ENCODE measurements at places on chromosomes 11 and 22. TPM values are rescaled to one million over a fixed set of nuclear protein-coding genes. Genes with fewer than 3 reads are reported as not detected.

GRCh38 chr22:44525941-44526778, 28.1 kb upstream of the RTL6 start:
- no peak for DNase-seq

DNA sequence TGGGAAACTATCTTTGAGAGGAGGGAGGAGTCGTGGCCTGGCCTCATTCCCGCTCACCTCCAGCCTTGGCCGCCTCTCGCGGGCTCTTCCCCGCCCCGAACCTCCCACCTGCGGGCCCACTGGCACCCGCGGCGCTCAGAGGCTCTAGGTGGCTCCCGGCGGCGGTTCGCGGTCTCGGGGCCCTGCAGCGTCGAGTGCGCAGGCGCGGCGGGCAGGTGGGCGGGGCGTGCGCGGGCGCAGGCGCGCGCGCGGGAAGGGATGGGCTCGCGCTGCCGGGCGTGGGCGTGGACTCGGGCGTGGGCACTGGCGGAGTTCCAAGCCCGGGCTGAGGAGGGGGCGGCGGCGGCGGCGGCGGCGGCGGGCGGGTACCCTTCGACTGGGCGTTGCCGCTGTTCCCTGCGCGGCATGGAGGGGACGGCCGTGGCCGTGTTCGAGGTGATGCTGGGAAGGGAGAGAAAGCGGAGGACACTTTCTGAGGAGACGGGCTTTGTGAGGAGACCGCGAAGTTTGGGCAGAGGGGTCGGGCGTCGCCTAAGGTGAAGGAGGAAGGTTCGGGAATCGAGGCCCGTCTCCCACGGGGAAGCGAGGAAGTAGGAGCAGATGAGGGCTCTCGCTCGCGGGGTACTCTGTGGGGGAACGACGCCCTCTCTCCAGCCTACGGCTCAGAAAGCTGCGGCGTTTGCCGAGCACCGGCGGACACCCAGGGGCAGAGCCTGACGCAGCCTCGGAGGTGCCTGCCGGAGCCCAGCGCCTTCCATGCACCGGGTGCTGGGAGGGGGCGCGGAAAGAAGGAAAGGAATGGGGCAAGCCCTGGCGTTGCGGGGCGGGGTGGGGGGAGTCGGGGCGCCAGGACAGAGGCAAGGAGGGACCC, 15.7 kb upstream of the SPTBN2 start:
- DNase-seq = peak; percentile 80

SYCE3 gene
- total RNA-seq = not detected

DNA sequence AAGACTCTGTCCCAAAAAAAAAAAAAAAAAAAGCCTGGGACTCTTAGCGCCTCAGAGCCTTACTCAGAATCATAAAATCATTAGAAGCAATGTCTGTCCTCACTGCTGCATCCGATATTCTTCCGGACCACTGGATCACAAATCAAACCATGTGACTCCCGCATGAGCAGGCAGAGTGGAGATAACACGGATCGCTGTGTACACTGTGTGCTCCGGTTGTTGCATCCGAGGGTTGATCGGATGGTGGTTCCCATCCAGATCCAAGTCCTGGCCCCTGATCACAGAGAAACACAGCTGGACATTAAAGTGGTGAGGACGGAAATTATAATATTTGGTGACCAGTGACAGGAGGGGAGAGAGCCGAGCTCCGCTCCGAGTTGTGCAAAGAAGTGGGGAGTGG, 9.7 kb upstream of the TXNRD2 start:
- DNase-seq = no peak

GRCh38 chr22:19478901-19479354, at the start of gene UFD1:
UFD1 (minus strand) TSS chr22:19479193; CDS start chr22:19479085, 108 bp downstream.
- DNase-seq = peak; percentile 65

AASDHPPT gene
- 63.6 TPM for total RNA-seq

DDX6 gene
- total RNA-seq = 218 TPM

NRXN2 gene
- total RNA-seq = 8.5 TPM

- DNase-seq = no peak
Measured at GRCh38 chr11:119476666-119477331, 53.8 kb upstream of the THY1 start.

KCNJ11 gene
- 2.3 TPM for total RNA-seq

DNA sequence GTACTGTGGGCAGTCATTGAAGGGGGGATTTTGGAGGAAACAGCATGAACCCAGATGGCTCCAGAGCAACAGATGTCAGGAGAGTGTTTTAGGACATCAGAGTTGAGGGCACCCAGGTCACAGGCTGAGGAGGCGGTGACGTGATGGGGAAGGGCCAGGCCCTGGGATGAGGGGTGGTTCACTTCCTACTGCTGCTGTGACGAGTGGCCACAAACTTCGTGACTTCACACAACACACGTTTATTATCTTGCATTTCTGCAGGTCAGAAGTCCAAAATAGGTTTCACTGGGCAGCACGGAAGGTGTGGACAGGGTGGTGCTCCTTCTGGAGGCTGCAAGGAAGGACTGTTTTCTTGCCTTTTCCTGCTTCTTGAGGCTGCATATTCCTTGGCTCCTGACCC, 77.7 kb upstream of the RAB1B start:
- no peak for DNase-seq

CBX7 gene
- total RNA-seq = 2.3 TPM

DNA sequence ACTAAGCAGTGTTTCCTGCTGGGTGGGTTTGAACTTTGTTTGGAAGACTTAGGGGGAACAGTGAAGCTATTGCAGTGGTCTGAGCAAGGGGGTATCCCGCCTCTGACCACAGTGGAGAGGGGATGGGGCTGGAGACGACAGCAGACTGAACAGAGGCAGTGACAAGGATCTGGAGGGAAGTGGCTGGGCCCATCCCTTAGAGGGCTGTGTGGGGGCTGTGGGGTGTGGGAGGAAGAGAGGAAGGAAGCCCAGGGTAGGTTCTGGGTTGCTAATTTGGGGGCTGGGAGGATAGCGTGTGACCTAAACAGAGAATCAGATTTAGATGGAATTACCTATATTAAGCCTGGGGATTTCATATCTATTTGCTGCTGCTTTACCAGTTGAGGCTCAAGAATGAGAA, 70.7 kb downstream of the BMAL1 start:
- DNase-seq = no peak

DNA sequence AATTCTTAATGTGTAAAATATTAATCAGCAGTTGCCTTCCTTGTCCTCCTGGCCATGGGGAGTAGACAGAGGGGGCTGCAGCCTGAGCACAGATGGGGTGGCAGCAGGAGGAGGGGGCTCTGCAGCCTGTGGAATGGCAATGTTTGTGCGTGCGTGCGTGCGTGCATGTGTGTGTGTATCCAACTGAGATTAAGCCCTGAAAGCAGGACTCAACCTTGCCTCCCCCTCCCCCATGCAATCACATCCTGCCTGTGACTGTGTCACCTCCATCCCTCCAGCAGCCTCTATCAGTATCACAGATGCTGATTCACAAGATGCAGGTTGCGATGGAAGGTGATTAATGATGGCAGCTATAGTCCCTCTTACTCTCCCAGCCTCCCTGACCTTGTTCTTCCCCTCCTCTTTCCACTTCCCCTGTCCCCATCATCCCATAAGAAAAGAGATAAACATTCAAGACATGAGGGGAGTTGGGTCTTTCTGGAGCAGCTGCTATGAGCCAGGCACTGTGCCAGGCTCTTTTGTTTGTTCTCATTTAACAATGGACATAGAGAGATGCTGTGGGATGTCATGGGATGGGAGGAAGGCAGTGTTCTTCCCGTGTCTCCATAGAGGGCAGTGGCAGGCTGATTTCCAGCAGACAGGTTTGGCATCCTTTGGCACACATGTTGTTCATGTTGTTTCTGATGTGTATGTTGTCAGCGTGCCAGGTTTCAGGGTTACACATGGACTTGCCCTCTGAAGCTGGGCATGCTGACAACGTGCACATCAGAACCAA, 43.8 kb upstream of the NECTIN1 start:
- no peak for DNase-seq

DNA sequence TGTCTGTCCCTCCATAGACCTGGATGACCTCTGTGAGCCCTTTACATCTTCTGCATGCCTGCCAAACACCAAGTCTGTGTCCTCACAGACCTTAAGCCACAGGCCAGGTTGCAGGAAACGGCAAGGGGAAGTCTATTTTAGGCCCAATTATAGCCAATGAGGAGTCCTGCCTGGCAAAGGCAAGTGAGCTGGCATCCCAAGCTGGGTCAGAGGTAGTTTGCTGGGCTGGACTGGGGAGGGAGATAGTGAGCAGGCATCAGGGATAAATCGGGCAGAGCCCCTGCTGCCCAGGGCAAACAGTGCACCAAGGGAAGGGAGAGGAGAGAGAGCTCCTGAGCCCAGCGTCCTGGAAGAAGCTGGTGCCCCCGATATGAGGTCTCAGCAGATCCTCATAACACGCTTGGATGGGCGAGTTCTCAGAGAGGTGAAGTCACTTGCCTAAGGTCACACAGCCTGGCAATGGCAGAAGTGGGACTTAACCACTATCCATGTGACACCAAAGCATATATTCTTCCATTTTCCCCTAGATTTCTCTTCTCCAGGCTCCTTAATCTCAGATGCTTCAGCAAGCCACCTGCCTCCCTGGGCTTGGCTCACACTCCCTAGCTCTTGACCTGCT, 3.7 kb upstream of the RELT start:
- DNase-seq = no peak

DNA sequence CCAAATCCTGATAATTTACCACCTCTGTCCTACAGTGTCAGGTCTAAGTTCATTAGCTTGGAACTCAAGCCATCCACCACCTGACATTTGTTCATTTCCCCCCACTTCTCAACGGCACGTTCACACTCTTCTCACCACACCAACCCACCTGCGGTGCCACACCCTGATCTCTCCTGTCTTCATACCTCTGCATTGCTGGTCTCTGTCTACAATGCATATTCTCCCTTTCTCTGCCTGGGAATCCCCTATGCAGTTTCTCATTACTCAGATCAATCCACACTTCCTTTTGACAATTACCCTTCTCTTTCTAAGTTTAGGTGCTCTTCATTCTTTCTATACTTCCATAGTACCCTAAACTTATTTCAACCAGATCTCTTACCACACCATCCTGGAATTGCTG, 20.4 kb upstream of the EMSY start:
- DNase-seq = no peak

- DNase-seq = no peak
Measured at GRCh38 chr22:45136594-45136993, 27.1 kb upstream of the NUP50 start.

- DNase-seq = no peak
Measured at GRCh38 chr22:48594757-48595510, 1232.7 kb downstream of the BRD1 start.

POTEH gene
- not detected for total RNA-seq

MMP3 gene
- total RNA-seq = not detected

DNA sequence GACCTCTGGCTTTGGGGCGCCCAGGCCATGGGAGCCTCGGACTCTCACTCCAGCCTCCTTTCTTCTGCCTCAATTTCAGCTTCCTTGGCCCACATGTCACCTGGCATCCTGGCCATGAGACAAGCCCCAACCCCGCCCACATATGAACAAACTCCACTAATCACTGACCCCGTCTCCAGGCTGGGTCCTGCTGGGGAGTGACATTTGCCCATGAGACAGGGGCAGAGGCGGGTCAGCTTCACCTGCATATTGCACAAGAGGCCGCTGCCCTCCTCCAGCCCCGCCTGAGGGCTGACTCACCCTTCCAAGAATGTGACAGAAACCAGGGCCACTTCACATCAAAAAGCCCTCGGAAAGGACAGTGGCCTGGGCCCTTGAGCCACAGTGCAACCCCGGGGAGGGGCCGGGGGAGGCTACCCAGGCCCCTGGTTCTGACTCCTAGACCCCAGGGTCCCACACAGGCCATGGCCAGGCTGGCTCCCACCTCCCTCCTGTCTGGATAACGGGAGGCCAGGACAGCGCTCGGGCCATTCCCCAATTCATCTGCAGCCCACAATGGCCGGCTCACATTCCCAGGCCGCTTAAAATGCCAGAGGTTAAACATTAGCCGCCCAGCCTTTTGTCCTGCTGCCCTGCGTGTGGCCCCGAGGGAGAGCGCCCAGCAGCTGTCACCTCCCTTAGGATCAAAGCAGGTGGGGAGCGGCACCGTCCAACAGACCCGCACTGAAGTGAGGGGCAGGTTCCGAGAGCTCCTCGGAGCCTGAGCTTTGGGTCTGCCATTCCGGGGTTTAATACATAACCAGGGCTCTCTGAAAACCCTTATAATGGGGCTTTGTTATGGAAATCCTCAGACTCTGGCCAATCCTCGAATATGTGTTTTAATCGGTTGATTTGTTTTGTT, 42.3 kb downstream of the TRMU start:
- peak; percentile 22 for DNase-seq

DNA sequence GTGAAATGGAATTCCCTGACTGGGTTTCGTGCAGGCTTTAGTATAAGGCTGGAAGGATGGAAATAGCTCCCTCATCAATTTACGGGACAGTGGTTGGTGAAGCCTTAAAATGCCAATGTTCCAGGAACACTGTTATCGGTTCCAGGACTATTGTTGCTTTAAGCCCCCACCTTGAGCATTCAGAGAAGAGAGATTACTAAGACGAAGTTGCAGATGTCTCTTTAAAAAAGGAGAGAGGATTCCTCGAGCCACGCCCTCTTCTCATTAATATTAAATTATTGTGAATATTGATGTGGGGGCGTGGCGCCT, 195 bp upstream of the CREB3L1 start:
- no peak for DNase-seq

GRCh38 chr11:16081382-16082094, 274.8 kb downstream of the SOX6 start:
- no peak for DNase-seq

PGA5 gene
- not detected for total RNA-seq

GRCh38 chr11:35937700-35938099, 6.2 kb upstream of the LDLRAD3 start:
- DNase-seq = no peak

TIMM10B gene
- 43.6 TPM for total RNA-seq

MIAT gene
- total RNA-seq = 45.6 TPM

GRCh38 chr11:133506551-133507094, 25.7 kb downstream of the OPCML start:
- no peak for DNase-seq

GRCh38 chr11:117997823-117998579, 11.8 kb downstream of the IL10RA start:
- DNase-seq = no peak
